ENCODE measurements at places on chromosomes 13 and 19.

DNA sequence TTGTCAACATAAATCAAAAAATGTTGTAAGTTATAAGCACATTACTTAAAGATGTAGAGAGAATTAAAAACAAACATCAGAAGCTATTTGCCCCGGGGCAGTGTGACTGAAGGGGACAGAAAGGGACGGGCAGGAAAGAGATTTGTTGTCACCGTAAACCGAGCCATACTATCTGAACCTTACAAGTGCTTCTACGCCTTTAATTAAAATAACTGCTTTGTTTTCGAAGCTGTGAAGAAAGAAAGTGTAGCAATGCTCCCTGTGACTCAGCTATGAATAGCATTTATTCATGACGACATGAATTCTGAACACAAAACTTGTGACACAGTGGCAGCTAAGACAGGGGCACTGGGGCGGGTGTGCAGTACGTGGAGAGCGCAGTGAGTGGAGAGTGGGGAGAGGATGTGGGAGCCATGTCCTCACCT is 30.0 kb downstream of the ZNF787 start:
- no peak for DNase-seq

DNA sequence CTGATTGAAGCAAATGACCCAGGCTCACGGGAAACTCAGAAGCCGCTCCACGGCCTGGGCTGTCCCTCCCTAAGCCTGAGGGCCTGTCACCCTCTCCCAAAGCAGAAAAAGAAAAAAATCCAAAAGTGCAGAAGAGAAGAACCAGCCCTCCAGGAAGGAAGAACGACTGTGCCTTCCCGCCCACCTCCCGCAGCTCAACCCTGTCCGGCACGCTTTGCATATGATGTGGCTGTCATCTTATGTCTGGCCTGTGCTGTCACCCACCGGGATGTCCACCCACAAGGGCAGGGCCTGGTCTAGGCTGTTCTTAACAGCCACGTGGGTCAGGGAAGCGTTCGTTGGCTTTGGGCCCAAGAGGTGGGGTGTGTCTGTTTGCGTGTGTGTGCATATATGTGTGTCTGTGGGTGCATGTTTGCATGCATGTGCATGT is 13.7 kb downstream of the ZBTB7A start:
- DNase-seq, result no peak

DNA sequence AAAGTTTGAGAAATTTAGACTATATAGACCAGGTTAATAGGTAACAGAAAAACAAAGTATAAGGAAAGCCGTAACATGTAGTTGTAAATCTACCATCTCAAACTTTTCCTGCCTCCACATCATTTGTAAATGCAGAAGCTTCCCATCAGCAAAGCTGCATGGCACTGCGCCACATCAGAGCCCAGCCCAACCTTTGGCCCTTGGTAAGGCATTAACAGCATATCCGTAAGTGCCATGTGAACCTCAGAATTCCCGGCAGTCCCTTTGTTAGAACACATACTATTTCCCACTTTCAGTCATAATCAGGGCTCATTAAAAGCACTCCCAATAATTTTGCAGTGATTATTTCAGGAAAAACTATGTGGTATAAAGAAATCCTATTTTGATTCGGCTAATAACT is 51.6 kb downstream of the MPHOSPH8 start:
- no peak for DNase-seq

DNA sequence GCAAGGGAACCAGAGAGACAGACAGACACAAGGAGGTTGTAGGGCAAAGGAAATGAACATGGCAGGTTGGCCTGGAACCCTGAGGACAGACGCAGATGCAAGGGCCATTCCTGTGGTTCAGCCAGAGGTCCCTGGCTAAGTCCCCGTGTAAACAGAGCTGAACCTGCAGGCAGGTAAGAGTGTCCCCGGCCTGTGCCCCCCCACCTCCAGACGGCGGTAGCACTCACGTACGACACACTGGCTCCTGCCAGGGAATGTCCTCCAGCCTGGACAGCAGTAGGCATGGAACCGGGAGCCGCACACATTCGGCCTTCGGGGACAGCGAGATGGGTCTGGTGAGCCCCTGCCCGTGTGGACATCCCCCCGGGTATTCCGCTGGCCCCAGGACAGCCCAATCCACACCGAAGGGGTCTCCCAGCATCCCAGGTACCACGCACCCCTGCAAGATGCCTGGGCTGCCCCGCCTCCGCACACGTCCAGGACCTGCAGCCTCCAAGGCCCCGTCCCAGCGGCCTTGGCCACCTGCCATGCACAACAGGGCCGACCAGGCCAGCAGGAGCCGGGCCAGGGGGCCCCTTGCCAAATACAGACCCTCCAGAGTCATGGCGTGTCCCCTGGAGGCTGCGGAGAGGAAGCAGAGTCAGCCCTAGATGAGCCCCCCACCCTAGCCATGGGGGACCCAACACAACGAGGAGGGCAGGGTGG is 2.4 kb downstream of the FBN3 start:
- DNase-seq, result no peak

GRCh38 chr13:52461265-52461664 is 6.0 kb downstream of the CKAP2 start:
- no peak for DNase-seq

DNA sequence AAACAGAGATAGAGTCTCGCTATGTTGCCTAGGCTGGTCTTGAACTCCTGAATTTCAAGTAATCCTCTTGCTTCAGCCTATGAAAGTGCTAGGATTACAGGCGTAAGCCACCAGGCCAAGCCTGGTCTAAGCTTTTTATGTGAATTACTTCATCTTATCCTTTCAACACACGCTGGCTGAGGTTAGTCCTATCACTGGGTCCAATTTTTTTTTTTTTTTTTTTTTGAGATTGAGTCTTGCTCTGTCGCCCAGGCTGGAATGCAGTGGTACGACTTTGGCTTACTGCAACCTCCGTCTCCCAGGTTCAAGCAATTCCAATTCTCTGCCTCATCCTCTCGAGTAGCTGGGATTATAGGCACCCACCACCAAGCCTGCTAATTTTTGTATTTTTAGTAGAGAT is 10.4 kb downstream of the MYO1F start:
- no peak for DNase-seq

- DNase-seq, result no peak
Measured at GRCh38 chr13:30892966-30893365, 13.1 kb upstream of the MEDAG start.

- DNase-seq, result peak; percentile 57
Measured at GRCh38 chr13:19862481-19863313, 752 bp downstream of the ZMYM5 start.

- no peak for DNase-seq
Measured at GRCh38 chr19:55622242-55622969, 2.0 kb downstream of the ZNF784 start.

- no peak for DNase-seq
Measured at GRCh38 chr13:35936246-35936978, 194.8 kb downstream of the DCLK1 start.

- DNase-seq, result no peak
Measured at GRCh38 chr13:105725887-105726286, 809.6 kb downstream of the EFNB2 start.

DNA sequence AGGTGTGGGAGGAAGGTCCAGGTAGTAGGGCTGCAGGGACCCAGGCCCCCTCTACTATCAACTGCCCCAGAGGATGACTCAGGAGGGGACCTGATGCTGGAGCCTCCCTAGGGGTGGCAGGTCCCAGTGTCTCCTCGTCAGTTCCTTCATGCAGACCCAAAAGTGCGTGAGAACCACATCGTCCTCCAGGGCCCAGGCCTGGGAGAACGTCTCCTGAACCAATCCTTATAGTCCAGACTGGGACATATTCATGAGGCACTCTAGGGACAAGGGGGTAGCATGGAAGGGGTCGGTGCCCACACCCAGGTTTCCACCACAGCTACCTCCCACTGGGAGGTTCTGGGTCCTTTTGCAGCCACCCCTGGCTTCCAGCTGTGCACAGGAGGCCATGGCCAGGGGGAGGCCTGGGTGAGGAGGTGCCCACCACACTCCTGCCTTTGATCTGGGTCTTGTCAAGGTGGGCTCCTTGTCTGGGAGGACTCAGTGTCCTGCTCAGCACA is 38.0 kb upstream of the TPM4 start:
- DNase-seq, result no peak

DNA sequence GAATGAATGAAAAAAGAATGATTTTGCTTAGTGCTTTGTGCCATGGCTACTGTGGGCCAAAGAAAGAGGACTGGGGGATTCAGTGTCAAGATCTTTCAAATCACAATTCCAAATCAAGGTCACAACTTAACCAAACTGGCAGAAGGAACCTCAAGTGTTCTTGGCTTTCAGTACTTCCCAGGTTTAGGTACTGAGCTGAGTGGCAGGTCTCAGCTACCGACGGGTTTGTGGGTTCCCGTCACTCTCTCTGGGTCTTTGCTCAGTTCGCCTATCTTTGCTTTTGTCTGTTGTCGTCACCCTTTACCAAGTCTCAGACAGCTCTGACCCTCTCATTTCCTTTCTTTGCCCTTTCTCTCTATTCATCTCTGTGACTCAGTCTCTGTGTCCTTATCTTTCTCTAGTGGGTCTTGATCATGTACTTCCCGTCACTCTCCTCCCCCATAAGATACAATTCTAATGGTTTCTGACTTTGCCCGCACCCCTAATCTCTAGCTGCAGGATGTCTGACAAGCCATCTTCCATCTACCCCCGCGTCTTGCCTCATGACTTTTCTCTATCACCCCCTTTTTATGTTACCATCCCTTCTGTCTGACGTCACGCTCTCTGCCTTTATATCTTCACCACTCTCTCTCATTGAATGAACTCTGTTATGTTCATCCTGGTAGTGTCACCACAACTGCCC is 33.3 kb upstream of the LRRC4B start:
- DNase-seq, result no peak

DNA sequence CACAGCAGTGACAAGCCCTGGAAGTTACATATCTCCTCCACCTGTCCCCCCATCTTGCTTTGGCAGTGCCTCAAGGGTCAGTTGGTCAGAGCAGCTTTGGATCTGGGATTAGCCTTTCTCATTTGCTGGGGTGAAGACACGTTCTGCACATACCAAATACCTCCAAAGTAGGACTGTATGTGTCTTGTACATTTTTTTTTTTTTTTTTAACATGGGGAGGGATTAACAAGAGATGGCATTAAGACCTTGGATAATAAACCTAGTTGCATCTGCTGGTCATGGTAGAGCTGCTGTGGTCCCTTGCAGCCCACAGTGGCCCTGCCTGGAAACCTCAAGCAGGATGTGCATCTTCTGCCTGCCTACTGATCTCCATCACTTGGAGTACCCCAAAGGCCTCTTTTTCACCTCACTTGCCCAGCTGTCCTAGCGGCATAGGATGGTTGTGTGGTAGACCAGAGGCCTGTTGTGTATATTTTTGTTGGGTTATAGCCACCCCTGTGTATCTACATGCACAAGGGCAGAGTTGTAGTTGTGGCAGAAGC is 2.5 kb downstream of the RPS19 start:
- DNase-seq, result no peak

- DNase-seq, result peak; percentile 52
Measured at GRCh38 chr19:48967346-48968178, 2.5 kb downstream of the FTL start.

GRCh38 chr13:53152057-53152421 is 123.4 kb downstream of the OLFM4 start:
- no peak for DNase-seq

GRCh38 chr13:31101472-31102170 is 60.1 kb downstream of the HSPH1 start:
- no peak for DNase-seq

GRCh38 chr13:64369121-64369520 is 2861.0 kb downstream of the PCDH9 start:
- DNase-seq, result no peak

DNA sequence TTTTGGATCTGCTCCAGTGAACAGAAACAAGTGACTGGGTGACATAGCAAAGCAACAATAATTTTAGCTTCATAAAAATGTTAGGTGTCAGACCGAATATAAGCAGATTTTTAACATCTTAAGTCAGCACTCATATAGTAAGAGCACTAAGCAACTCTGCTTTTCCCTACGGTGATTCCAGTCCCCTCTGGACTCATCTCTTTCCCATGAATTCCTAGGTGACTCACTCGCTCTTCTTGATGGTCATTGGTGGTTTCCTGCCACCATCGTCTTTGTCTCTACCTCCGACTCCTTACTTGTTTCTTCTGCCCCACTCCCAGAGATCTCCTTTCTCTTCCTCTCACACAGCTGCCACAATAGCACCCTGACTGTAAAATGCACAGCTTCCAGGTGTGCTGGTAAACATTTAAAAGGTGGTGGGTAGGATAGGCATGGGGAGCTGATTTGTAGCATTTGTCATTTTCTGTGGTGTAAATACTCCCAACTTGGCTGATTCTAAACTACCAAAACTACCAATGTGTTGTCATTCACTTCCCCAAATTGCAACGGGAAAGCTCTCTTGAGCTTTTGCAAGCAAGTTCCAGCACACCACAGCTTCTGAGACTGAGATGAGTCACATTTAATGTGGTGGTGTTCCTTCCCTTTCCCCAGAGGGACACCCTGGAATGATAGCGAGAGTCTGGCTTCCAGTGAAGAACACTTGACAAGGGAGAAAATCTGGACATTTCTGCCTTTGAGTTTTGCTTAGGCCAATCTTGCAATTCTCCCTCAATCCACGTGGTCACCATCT is 42.8 kb upstream of the CLDN10 start:
- no peak for DNase-seq

DNA sequence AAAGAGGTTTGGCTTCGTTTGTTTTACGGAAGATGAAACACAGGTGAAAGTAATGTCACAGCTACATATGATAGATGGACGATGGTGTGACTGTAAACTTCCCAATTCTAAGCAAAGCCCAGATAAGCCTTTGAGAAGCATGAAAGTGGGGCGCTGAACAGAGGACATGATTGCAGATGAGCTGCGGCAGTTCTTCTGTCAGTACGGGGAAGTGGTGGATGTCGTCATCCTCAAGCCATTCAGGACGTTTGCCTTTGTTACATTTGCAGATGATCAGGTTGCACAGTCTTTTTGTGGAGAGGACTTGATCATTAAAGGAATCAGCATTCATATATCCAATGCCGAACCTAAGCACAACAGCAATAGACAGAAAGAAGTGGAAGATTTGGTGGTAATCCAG is 111.5 kb upstream of the DIAPH3 start:
- no peak for DNase-seq

- no peak for DNase-seq
Measured at GRCh38 chr13:27147530-27148170, 24.0 kb downstream of the USP12 start.

DNA sequence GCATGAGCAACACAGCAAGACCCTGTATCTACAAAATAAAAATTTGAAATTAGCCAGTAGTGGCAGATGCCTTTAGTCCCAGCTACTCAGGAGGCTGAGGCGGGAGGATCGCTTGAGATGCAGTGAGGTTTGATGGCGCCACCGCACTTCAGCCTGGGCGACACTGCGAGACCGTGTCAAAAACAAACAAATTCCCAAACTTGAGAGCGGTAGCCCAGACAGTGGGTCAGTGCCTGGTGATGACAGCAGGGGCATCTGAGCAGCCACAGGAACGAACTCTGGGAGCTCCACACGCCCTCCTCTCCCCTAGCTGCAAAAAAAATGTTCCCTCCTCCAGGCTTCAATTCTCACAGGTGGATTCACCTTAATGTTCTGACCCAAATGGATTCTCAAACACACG is 14.1 kb downstream of the ZNF490 start:
- no peak for DNase-seq

GRCh38 chr13:101767131-101767530 is 314.7 kb downstream of the ITGBL1 start:
- no peak for DNase-seq

All from hematopoietic multipotent progenitor cell treated with erythropoietin and hydrocortisone succinate and interleukin-3 and kit ligand, for 17 days (in vitro differentiated cells).